Fibroblast of pulmonary artery (primary cell): ENCODE measurements at places on chromosomes 5 and 9.

GRCh38 chr5:136992796-136993489 lies 506.2 kb downstream of the SPOCK1 start:
- DNase-seq, result no peak

GRCh38 chr5:173331956-173332479 lies 3.8 kb upstream of the STC2 start:
- DNase-seq, result peak; percentile 89

DNA sequence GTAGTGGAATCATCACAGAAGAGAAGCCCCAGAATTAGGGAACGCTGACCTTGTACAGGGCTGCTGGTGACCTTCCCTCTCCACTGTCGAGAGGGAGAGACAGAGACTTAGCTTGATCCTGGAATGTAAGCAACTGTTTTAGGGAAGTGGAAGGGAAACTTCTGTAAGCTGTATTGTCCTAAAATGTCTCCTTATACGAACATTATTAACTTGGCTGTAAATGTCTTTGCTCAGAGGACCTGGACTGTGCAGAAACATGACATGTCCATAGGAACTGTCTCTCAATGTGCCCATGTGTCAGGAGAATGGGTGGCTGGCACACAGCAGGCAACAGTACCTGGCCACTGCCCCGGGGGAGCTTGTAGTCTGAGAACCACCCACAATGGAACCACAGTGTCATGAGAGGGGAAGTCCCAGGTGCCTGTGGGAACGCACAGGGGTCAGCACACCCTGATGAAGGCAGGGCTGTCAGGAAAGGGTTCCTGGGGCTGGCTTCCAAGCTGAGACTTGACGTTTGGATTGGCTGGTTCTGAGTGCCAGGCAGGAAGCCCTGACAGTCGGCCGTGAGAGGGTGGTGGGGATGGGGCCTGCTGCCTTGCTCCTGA lies 34.0 kb downstream of the DAP start:
- no peak for DNase-seq

DNA sequence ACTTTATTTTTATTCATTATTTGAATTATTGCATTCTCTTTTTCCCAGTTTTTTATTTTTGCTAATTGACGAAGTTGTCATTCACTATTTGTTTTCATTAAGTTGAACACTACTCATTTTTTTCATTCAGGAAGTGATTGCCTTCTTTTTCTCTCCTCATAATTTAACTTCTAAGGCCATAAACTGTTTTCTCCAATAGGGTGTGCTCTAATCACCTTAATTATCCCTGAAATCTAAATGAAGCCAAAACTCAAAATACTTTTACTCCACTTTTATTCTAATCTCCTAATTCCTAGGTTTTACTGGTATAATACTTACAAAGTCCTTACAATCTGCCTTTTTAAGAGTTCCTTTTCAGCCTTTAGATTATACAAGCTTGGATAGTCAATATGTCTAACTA lies 2.9 kb upstream of the OR13C2 start:
- DNase-seq, result peak; percentile 1

- DNase-seq, result peak; percentile 80
These were observed 26.2 kb downstream of the TCF7 start for GRCh38 chr5:134140530-134141201.

DNA sequence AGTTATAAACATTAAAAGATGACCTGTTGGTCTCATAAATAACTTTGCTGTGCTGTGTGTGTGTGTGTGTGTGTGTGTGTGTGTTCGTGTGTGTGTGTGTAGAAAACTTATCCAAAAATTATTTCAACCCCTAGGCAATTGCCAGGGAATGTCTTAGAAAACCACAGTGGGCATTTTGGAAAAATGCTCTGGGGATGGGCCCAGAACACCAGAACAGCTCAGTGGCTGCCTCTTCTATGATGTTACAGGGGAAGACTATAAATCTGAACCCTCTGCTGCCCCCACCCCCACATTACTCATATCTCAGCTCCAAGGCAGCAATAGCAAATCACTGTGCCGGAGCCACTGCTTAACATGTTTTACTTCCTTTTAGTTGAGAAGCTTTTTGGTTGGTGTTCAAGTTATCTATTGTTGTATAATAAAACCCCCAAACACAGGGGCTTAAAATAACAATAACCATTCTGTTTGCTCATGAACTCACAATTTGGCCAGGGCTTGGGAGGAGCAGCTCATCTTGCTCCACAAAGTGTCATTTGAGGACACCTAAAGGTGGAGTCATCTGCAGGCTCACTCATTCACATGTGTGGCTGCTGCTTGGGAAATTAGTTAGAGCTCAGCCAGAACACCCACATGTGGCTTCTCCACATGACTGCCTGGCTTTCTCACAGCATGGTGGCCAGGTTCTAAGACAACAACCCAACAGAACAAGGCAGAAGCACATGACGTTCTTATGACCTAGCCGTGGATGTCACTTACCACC lies 40.4 kb downstream of the ACTBL2 start:
- DNase-seq, result peak; percentile 96

DNA sequence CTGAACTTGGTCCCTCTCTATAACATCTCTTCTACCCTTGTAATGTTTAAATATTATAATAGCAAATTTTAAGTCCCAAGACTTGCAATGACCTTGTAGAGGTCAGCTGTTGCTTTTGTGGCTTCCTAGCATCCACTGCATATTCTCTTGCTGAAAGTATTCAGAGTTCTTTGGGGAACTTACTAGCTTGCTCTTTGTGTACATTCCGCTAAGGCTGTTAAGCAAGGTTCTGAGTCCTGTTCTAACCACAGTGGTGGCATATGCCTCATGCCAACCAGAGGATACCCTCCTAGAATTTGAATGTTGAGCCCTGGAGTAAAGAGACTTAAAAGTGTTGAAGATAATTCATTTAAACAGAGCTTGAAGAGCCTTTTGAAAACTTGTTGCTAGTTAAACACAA lies 570.9 kb downstream of the TLE1 start:
- no peak for DNase-seq

- no peak for DNase-seq
These were observed 36.1 kb downstream of the TAF11L14 start for GRCh38 chr5:17670353-17670752.

DNA sequence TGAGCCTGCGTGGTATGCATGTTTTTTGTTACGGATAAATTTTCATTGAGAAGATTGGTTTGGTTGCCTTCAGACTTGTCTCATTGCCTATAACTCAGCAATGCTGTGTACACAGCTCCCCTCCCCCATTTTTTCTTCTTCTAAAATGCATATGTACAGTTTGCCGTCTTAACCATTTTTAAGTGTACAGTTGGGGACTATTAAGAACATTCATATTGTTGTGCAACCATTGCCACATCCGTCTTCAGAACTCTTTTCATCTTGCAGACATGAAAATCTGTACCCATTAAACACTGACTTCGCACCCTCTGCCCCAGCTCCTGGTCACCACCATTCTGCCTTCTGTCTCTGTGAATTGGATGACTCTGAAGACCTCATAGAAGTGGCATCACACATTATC lies 6.2 kb downstream of the EXOC3 start:
- no peak for DNase-seq

- no peak for DNase-seq
These were observed 467.2 kb downstream of the KIF4B start for GRCh38 chr5:155480731-155481131.

GRCh38 chr5:66248874-66249273 lies 104.8 kb downstream of the SREK1 start:
- DNase-seq, result no peak

GRCh38 chr9:113343732-113344231 lies 3.7 kb upstream of the WDR31 start:
- peak; percentile 65 for DNase-seq

- DNase-seq, result no peak
These were observed 452.1 kb downstream of the TUSC1 start for GRCh38 chr9:25225938-25226760.

DNA sequence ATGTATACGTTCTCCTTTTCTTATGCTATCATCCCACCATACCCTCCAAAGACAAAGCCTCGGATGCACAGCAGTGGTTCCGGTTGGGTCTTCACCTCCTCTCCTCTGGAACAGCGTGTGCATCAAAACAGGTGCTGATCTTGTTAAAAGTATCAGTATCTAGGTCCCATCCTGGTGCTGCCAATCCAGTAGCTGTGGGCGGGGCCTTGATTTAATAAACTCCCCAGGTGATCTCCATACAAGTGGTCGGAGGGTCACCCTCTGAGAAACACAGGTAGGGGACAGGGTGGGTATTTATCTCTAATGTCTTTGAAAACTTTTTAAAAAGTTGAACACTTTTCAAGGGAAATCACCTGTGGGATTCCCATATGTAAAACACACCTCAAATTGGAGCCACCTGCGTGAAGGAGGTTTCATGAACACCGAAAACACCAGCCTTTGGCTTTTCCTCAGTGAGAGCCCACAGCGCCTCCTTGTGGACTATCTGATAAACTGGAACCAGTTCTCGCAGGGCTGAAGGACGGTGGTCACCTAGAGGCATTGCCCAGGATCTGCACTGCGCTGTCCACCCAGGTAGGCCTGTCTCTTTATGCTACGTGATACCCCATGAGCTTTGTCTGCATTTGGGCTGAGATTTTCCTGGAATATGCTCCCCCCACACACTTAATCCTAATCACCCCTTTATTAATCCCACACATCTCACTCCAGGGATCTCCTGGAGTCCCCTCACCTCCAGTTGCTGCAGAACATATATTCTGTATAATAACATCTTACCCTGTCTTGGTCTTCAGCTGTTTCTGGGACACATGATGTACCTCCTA lies 80.5 kb upstream of the EPB41L4B start:
- DNase-seq, result peak; percentile 71

DNA sequence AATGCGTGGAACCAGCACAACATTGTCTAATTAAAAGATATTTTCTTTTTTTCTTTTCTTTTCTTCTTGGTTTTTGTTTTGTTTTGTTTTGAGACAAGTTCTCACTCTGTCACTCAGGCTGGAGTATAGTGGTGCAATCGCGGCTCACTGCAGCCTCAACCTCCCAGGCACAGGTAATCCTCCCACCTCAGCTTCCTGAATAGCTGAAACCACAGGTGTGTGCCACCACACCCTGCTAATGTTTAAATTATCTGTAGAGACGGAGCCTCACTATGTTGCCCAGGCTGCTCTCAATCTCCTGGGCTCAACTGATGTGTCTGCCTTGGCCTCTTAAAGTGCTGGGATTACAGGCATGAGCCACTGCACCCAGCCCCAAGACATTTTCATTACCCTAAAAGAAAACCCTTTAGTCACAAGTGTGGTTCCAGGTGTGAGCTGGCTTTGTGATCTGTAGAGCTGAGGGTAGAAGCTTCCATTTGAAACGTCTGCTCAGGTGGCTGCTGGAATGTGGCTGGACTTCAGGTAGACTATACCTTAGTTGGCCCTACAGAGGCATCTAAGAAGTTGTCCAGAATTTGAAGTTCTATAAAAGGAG lies 19.1 kb upstream of the NEK6 start:
- no peak for DNase-seq

DNA sequence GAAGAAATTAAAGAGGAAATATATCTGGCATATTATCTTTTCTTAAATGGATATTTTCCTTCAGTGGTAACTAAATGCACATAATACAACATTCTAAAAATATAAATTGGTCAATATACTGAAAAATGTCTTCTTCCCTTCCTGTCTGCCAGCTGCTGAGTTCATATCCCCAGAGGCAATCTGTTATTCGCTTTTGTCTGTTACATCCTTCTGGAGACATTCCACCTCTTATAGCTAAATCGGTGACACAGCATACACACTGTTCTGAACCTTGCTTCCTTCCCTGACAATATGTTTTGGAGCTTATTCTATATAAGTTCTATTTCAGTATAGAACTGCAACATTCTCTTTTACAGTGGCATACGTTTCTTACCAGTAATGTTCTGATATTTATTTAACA lies 147.8 kb downstream of the TENT4A start:
- no peak for DNase-seq

GRCh38 chr5:139678751-139679750 lies 30.9 kb downstream of the CXXC5 start:
- DNase-seq, result no peak

GRCh38 chr5:95543017-95543705 lies 11.6 kb downstream of the SKIC3 start:
- DNase-seq, result peak; percentile 34

GRCh38 chr5:52674815-52675545 lies 112.7 kb upstream of the ITGA1 start:
- DNase-seq, result peak; percentile 56

DNA sequence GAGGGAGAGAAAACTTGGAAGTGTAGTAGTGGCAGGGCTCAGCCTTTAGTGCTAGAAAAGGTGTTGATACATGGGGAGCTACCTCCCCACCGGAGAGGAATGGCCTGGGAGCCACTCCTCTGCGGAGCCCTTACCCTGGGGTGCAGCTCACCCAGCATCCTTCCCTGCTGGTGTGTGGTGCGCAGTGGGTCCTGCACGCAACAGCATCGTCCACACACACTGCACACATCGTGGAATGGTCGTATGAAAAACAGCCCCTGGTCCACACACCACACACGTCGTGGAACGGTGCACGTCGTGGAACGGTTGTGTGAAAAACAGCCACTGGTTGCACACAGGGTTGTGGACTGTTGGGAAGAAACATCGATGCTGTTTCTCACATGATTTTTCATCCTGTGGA lies 16.1 kb upstream of the AHRR start:
- DNase-seq, result no peak

DNA sequence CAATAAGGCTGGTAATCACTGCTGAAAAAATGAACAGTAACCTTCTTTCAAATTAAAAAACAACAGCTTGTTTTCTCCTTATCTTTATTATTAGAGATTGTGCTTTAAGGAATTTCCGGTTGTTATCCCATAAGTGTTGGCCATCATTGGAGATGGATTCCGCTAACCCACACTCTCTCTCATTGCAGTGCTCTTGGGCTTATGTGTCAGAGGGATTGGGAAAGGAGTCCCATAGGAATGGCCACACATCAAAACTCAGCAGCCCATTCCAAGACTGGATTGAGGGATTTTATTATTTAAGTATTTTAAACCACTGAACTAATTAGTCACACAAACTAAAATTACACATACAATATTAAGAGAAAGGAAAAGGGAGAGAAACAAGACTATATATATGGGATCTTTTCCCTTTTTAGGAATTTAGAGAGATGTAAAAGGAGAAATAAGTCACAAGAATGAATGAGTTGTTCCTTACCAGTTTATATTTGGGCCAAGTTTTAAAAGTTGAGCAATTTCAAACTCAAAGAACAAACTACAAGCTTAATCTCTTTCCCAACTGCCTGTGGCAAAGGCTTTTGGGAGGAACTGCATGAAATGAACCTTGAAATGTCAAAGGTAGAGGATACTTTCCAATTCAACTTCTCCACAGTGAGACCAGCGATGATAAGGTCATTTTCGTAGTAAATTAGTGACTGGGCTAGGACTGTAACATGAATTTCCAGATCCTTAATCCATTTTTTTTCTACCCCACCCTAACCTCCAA lies 2.4 kb downstream of the SPINK6 start:
- DNase-seq, result no peak

DNA sequence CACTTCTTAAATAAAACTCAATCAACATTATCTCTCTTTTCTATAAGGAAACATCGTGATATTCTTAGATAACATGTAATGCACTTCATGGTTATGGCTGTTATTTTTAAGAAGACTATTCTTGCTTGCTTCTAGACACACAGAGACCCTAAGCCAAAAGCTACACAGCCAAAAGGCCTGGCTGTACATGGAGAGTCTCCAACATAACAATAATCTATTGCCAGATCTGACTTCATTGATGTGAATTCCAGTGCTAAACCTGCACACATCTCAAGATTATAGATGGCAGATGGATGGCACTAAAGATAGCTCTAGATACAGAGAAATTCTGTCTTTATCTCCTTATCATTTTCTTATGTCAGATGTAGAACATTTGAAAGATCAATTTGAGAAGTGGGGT lies 811.6 kb upstream of the ZNF608 start:
- DNase-seq, result no peak

- no peak for DNase-seq
These were observed 53.0 kb downstream of the DCP2 start for GRCh38 chr5:113029614-113030013.

- no peak for DNase-seq
These were observed 440.8 kb upstream of the PIK3R1 start for GRCh38 chr5:67774786-67775185.
